A549 (cell line): ENCODE measurements at places on chromosomes 1 and 21. TPM values are rescaled to one million over a fixed set of nuclear protein-coding genes. Genes with fewer than 3 reads are reported as not detected.

MROH9 gene
- not detected in 3 replicates for polyA plus RNA-seq

- no peak for DNase-seq
These were observed 475.0 kb upstream of the B3GALT2 start for GRCh38 chr1:193661385-193661784.

DNA sequence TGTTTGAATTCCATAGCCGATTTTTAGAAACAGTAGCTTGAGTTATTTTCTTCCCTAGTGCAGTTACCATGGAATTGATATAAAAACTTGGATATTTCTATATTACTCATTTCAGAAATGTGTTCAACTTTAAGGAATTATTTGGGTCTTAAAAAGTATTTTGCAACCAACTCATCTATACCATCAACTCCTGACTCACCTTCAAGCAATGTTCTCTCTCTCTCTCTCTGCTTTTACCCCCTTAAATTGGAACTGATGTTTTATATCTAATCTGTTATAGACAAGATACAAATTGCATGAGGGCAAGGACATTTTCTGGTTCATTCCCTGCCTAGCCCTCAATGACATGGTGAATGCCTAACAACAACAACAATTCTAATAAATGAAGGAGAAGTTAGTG, 214.7 kb upstream of the NRIP1 start:
- DNase-seq = no peak

KIF14 gene
- polyA plus RNA-seq = 12.3 to 13.3 TPM (median 13.0 TPM) in 3 replicates

PTPN22 gene
- not detected in 3 replicates for polyA plus RNA-seq

LSS gene
- 13.1 to 22.0 TPM (median 19.7 TPM) in 3 replicates for polyA plus RNA-seq

DNA sequence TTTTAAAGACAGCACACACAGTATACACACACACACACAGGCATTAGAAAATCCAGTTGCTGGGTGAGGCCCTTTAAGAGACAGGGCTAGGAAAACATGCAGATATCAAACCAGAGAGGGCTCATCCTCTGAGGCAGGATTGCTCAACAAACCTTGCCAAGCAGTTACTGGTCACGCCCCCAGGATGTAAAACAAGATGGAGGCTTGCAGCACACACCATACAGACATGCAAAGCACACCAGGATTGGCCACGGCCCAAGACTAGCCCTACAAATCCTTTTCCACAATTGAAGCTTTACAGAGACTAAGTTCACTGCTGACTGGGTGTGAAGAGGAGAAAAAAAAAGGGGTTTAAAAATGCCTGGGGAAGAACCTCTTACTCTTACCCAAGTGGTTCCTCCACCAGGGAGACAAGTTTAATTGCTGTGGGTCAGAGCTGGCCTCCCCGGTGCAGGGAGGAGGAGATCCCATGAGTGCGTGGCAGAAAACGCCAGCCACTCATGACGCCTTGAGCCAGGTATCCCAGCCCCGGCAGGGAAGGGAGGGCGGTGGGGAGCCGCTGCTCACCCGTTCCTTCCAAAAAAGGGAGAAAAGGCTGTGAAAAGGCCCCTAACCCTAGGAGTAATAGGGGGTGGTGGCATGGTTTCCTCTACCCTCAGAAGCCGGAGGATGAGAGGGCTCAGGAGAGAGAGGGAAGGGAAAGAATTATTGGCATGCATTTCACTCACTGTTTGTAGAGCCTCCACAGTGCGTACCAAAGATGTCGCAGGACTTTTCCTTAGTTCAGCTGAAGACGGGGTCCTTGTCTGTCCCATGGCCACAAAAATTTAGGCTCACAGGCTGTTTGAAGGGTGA, 594.6 kb upstream of the ZP4 start:
- peak; percentile 43 for DNase-seq
